ENCODE measurements at places on chromosomes 13 and 19. TPM values are rescaled to one million over a fixed set of nuclear protein-coding genes. Genes with fewer than 3 reads are reported as not detected.

- DNase-seq: no peak
Measured at GRCh38 chr19:32458500-32459123, 53.0 kb downstream of the DPY19L3 start.

- no peak for DNase-seq
Measured at GRCh38 chr13:61128850-61129645, 286.6 kb downstream of the PCDH20 start.

DNA sequence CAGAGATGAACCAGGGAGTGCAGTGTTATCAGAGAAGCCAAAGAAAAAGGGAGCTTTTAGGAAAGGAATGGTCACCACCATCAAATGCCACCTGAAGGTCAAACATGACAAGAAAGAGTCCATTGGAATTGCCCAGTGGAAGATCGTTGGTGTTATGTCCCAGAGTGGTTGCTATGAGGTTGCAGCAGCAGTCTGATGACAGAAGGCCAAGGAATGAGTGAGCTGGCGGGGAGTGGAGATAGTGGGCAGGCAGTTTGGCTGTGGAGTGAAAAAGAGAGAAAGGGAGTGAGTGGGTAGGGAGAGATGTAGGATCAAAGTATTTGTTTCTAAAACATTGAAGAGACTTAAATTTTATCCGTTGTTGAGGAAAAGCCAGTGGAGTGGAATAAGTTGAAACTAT lies 117.4 kb upstream of the WASF3 start:
- no peak for DNase-seq

DNA sequence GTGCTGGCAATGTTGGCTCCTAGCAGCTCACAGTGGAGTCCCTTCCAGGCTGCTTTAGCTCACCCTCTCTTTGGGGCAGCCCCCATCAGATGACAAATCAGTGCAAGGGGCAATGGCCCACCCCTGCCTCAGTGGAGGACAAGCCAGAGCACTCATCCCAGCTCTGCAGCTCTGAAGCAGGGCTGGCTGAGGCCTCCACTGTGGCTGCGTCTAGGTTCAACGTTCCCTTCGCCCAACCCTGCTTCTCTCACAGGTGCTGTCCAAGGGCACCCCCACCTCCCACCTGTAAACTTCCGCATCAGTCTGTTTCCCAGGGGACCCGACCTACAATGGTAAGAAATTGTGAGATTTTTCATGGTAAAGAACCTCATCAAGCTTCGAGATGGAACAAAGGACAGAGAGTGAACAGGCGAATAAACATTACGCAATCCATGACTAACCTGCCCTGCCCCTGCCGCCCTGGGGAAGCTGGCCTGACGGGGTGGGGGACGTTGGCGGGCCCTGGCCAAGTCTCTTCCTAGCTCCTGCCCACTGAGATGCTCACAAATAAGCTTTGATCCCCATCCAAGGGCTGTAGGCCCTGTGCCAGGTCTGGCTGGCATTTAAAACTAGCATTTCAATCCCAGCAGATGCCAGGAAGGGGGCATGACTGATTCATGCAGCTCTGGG lies 40.5 kb downstream of the DZIP1 start:
- no peak for DNase-seq

CRB3 gene
- 2.0 TPM for total RNA-seq

USP12 gene
- total RNA-seq: 26.1 TPM

PHF11 gene
- total RNA-seq: 20.7 TPM
